ENCODE measurements at places on chromosomes 5 and 9.
A peak's percentile ranks its signal among the peaks of the same experiment; 100 is the strongest.

GRCh38 chr5:31213705-31214121 lies 20.2 kb downstream of the CDH6 start:
- no peak for DNase-seq

DNA sequence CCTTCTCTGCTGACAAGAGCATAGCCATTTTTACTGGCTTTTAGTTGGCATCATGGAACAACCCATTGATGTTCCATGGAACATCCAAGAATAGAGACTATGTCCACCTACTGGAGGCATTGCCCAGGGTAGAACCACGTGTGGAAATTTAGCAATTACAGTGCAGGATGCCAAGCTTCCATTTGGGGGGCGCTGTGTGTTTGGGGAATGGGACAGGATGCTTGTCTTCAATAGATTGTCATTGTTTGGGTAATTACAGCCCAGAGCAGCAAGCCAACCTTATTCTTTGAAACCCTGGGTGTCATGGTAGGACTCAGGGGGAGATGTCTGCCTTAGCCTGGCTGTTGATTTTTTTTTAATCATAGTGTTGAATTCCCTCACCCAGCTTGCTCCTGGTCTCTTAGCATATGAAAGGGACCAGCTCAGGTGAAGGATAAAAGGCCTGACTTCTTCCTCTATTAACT lies 171.1 kb downstream of the DOCK2 start:
- DNase-seq: peak; percentile 74

GRCh38 chr9:70590315-70590677 lies 175.8 kb upstream of the KLF9 start:
- no peak for DNase-seq

DNA sequence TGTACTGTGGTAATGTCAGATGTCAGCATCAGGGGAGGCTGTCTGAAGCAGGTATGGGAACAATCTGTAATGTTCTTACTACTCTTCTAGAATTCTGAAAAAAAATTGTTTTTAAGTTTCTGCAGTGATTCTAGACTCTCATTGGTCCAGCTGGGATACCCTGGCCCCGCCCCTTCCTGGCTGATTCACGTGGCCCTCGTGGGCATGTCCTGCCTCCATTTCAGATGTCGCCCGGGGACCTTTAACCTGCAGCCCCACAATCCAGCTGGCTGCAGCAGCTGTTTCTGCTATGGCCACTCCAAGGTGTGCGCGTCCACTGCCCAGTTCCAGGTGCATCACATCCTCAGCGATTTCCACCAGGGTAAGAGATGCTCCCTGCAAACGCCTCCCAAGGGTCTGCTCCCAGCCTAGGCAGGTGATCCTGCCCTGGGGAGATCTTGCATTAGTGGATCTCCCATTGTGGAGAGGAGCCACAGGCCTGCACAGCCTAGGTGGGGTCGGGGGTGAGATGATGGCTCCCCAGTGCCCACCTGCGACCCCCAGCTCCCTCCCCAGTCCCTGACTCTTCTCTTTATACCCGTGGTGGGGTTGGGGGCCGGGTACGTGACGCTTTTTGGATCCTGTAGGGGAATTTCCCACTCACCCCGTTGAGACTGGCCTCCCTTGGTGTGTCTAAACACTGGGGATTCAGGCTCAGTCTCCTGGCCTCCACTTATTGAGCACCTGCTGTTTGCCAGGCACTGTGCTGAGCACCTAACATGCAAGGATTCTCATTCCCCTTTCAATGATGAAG lies 36.5 kb downstream of the LAMC3 start:
- no peak for DNase-seq

DNA sequence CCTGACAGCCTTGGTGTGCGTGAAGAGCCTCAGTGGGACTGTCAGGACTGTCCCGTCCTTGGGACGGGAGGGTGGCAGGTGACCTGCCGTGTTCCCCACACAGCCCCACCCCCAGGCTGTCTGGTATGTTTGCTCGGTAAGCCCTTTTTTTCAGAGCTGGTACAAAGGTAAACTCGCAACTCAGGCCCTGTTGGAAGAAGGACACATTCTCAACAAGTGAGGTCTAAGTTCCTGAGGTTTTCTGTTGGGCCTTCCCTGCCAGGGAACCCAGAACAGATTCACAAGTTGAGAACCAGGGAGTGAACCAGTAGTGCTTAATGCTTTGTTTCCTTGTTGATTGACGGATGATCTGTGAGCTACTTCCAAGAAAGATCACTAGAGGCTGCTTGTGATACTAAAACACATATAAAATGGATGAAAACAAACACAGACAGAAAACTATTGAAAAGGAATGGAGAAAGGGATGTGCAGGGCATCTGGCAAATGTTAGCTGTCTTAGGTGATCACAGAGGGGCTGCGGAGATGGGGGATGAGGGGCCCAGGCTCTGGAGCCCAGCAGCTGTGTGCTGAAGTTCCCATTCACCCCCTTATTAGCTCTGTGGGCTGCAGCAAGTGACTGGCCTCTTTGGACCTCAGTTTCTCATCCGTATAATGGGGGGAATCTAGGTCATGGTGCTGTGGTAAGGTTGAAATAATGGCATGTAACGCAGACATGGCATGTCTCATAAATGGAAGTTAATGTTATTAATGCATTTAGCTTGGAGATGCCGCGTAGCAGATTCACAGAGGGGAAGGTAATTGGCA lies 2.7 kb downstream of the NDST1 start:
- DNase-seq: no peak

- no peak for DNase-seq
Measured at GRCh38 chr5:18202164-18202563, 567.9 kb downstream of the TAF11L14 start.

GRCh38 chr5:161105525-161105924 lies 253.5 kb upstream of the ATP10B start:
- DNase-seq: no peak

DNA sequence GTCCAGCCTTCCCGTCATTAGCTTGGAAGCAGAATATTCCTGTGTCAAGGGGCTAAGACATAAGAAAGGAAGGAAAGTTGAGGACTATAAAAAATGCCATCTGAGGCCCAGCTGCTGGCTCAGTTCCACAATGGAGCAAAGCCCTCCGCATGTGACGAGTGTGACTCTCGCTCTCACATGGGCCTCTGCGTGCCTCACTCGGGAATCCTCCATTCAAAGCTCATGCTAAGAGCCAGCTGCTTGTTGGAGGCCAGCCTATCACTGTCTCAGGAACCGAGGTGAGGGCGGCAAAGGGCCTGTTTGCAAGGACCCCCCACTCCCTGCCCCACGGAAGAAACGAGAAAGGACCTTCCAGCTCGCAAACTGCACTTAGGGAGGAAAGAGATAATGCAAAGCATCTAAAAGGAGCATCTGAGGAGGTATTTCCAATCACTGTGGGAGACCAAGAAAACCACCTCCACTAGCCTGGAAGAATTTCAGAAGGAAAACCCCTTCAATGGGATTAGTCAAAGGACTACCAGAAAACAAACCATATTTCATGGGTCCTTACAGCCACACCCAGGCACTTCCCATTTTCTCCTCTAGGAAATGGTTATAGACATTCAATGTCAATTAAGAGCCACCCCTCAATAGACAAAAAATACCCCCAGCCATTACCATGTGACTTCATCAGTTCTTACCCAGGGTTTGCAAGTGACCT lies 95.3 kb downstream of the PRRT1B start:
- DNase-seq: peak; percentile 34

GRCh38 chr9:18447131-18447530 lies 26.8 kb upstream of the ADAMTSL1 start:
- DNase-seq: no peak

- DNase-seq: no peak
Measured at GRCh38 chr5:142754031-142754430, 16.1 kb upstream of the ARHGAP26 start.

GRCh38 chr5:154284433-154284832 lies 93.9 kb downstream of the GALNT10 start:
- no peak for DNase-seq

DNA sequence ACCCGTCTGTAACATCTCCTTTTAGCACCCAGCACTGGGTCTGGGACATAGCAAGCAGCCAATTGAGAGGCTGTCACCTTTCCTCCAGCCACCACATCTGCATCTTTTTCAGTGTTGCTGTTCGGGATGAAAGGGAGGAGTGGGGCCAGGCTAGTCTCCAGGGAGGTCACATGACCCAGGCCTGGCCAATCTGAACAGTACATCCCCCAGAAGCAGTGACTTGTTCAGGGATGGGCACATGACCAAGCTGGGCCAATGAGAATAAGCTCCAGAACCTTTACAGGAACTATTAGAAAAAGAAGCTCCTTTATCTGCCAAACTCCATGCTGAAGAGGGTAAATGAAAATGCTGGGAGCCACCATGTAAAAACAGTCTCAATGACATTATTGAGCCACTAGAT lies 359.0 kb downstream of the SLIT3 start:
- DNase-seq: peak; percentile 47

DNA sequence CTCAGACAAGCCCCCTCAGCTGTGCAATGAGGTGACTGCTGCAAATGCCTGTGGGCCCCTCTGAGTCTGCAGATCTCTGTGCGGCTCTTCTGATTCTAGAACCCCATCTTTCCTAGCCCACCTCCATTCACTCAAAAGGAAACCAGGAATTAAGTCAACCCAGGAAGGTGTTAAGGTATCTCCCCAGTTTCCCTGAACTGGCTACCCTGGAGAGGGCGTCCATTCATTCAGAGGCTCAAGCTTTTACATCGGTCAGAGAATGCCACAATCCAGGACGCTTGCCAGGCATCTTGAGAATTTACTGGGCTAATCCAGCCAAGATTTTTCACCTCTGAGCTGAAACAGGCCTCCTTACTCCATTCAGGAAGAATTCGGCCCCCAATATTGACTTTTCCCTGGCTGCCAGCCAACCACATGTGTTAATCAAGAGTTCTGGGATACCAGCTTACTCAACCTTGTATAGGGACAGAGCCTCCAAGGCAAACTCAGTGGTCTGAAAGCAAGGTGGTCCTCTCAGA lies 889 bp upstream of the ADAMTS12 start:
- peak; percentile 29 for DNase-seq

DNA sequence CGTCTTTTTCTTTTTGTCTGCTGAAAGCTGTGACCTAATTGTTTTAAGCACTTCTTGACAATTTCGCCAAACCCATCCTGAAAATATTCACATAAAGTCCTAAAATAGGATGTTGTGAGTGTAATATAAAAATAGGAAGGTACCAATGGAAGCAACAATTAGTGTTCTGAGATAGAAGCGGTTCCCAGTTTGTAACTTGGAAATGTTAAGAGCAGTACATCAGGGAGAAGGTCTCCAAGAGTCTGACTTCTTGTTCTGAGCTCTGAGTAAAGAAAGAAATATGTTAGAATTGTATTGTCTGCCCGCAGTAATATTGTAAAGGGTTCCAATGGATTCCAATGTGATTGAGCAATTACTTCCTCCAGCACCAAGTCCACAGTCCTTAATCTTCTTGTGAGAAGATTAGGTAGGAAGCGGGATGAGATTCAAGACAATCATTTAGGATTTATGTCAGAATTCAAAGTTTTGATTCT lies 3.9 kb downstream of the VCAN start:
- no peak for DNase-seq

- peak; percentile 55 for DNase-seq
Measured at GRCh38 chr9:134215420-134215698, 51.0 kb upstream of the RNU6ATAC start.

GRCh38 chr5:926417-927171 lies 33.9 kb downstream of the TRIP13 start:
- DNase-seq: peak; percentile 96

- no peak for DNase-seq
Measured at GRCh38 chr5:147565524-147565923, 55.7 kb upstream of the DPYSL3 start.

GRCh38 chr5:155050384-155051019 lies 36.9 kb downstream of the KIF4B start:
- no peak for DNase-seq

DNA sequence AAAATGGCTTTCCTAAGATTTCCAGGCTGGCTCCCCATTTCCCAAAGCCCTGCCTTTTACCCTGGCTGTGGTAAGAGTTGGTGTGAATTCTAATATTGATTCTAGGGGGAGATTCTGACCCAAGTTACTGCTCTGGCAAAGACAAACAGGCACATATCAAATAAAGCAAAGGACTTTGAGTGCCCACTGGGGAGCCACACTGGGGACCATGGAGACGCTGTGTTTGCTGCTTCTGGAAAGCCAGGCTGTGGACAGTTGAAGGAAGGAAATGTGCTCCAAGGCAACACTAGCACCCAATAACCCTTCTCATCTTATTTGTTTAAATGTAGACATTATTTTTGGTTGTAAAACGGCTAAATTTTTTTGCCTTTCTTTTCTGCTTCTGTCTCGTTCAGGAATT lies 78.7 kb downstream of the SNCAIP start:
- no peak for DNase-seq

DNA sequence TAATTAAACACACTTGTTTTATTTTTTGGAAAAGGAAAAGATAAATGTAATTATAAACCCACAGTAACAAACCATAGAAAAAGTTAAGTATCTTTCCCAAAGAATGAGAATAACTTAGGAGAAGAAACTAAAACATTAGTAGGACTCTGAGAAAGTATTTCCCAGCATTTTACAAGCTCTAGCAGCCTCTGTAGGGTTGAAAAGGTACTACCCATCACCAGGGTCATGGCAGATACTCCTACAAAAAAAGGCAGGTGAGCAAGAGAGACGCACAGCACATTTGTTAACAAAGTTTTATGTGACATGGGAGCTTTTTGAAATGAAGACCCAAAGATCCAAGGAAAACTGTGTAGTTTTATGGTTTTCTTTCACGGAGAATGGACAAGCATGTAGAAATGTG lies 77.7 kb upstream of the FAM169A start:
- DNase-seq: peak; percentile 17

DNA sequence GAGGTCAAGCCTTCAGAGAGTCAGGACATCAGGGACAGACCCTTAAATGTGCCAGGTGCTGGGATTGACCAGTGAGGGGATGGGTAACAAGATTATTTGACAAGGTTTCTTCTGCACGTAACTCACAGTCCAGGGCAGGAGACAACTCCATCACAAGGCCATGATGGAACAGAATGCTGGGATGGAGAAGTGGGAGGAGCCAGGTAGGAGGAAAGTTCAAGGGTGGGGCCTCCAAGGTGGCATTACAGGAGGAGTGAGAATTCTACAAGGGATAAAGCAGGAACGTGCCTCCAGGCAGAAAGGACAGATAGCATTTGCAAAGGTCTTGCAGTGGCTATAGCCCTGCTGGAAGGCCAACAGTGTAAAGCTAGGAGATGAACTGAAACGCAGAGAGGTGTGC lies 102.2 kb downstream of the FGF18 start:
- no peak for DNase-seq

DNA sequence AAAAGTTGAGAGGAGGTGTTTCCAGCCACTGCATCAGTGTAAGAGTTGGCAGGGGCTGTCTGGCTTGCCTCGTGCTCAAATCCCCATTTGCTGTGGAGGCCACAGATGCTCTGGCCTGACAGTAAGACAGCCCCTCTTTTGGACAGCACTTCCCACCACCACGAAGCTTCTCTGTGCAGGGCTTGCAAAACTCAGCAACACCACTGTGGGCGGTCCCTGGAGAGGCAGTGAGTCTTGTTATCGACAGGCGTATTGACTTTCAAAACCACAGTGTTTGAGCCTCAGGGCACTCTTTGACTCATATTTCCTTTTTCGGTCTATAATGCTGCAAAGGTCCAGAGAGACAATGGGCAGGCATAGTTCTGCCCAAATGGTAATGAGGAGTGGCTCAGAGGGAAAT lies 539.5 kb downstream of the EBF1 start:
- no peak for DNase-seq

- no peak for DNase-seq
Measured at GRCh38 chr5:33738967-33739366, 152.8 kb downstream of the ADAMTS12 start.

GRCh38 chr5:172410662-172411483 lies 43.5 kb downstream of the SH3PXD2B start:
- DNase-seq: peak; percentile 3

GRCh38 chr9:95197692-95198271 lies 119.7 kb downstream of the FANCC start:
- DNase-seq: no peak
